Vagina (tissue), 2 donors: ENCODE measurements at places on chromosomes 5 and 9.
A peak's percentile ranks its signal among the peaks of the same experiment; 100 is the strongest.

GRCh38 chr9:27717991-27718390 is 144.7 kb upstream of the C9orf72 start:
- no peak for DNase-seq

- DNase-seq, result no peak
Measured at GRCh38 chr5:149182241-149182640, 40.9 kb downstream of the ABLIM3 start.

DNA sequence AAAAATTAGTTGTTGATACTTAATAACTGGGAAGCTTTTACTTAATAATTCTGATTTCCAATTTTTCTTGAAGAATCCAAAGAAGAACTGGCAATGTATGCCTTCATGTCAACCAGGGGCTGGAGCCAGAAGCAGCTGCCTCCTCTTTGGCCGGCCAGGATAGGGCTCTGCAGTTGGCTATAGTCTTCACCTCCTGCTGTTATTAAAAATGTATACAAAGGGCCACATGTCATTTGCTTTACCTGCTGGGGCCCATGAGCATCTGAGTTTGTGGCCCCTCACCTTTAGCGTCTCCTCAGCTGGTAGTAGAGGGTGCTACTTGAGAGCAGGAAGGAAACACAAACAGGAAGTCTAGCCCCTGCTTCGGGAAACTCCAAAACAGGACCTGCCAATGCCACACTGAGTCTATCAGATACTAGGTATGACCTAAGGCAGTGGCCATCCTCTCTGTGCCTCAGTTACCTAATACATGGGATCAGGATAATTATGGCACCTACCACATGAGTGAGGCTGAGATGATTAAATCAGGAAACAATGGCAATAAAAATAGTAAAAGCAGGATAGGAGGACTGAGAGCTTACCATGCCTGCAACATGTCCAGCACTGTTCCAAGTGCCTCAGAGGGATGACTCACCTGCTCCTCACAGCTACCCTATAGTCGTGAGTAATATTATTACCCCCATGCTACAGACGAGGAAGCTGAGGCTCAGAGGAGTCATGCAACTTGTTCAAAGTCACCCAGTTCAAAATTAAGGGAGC is 21.3 kb downstream of the CCDC69 start:
- DNase-seq, result no peak

DNA sequence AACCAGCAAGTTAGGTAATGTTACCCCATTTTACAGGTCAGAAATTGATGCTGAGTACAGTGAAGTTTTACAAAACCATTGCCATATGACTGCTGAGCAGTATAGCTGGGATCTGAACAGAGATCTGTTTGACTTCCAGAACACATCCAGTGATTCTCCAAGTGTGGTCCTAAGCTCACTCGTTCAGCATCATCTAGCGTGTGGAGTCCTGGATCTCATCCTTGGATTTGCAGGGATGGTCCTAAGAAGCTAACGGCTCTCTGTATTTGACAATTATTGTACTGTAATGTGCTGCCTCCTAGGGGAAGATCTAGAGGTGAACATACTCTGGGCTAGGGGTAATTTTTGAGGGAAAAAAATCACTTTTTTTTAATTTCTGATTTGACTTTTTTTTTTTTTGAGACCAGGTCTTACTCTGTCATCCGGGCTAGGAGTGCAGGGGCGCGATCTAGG is 1.4 kb downstream of the SLC26A2 start:
- no peak for DNase-seq

DNA sequence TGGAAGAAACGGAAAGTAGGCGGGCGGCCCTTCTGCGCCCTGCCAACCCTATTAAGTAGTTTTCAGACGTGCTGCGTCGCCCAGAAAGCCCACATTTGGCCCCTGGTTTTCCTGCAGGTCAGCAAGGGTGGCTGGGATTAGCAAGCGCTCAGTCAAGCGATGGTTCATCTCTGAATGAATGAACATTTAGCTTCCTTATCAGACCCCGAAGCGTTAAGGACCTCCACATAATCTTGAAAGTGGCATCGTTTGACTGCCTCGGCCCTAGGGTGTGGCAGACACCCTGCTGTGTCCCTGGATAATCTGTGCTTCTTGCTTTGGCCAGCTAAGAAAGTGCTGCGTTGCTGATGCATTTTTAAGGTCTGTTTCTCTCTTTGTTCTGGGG is 684 bp downstream of the TOR1B start:
- no peak for DNase-seq

DNA sequence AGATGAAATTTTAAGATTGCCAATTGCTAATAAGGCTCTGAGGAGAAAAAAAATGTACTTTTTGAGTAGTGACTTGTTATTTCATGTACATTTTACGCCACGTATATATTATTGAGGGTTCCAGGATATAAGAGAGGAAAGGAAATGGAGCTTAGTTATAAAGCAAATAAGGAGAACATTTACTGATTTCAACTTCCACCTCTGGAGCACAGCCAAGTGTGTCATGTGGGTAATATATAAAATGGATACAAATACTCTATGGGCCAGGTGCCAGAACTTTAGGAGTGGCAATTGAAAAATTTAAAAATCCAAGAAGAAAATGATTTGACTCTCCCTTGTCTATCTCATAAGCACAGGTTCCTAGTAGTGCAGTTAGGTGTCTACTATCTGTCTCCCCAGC is 45.0 kb upstream of the VLDLR start:
- no peak for DNase-seq

- DNase-seq, result no peak
Measured at GRCh38 chr5:159552751-159553150, 222.5 kb upstream of the IL12B start.

DNA sequence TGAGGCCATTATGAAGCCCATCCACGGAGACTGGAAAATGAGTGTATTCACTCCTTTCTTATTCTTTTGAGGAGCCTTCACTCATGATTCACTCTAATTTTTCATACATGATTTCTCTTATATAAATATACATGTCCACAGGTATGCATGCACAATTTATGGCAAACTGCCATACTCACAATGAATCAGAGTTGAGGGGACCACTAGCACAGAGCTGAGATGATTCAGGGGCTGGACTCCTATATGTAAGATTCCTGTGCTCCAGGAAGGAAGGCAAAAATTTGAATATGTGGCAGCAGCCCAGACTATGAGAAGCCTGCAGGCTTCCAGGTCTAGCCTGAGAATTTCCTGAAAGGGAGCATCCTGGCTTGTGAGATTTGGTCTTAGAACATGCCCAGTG is 484.6 kb downstream of the PRELID2 start:
- no peak for DNase-seq

- DNase-seq, result no peak
Measured at GRCh38 chr5:115423541-115423940, 121.0 kb downstream of the FEM1C start.

DNA sequence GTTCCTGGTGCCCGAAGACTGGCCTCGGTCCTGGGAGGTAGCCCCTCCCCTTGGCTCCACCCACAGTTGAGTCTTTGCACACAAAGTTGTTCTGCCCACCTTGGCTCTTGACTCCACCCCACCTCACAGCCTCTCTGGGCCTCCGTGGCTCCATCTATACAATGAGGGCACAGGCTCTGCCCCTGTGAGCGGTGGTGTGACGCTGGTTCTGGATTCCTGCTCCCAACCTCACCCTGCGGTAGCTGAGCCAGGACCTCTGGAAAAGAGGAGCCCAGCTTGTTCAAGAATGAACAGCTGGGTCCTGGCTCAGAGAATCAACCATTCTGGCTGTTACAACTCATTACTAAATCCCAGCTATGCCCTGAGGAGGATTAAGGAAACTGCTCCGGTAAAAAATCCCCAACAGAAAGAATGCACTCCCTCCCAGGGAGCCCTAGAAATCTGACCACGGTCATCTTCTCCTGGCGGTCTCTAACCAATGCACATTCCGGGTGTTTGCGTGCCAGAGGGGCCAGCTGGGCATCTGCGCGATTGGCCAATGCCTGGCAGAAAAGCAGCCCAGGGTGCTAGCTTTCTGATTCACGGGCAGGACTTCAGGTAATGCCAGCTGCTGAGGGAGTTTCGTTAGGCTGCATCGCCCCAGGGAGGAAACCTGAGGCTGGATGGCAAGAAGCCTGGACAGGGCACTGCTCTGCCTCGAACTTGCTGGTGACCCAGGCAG is 9.9 kb upstream of the GRHPR start:
- no peak for DNase-seq

DNA sequence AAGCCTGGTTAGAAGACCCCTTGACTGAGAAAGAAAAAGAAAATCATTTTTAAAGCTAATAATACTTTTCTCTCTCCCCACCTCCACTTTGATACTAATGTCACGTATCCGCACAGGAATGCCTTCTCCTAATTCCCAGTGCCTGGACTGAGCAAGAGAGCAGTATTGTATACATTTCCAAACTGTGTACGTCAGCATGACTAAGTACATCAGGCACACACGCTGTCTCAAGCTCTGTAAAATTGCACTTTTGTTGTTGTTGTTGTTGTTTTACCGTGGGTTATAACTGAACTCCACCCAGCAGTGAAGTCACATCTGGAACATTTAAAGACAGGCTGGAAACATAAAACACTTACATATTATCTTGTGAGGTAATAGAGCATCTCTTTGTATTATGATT is 407.6 kb downstream of the DNAH5 start:
- DNase-seq, result no peak

GRCh38 chr9:132756214-132756845 is 86.1 kb downstream of the GTF3C4 start:
- DNase-seq, result no peak

DNA sequence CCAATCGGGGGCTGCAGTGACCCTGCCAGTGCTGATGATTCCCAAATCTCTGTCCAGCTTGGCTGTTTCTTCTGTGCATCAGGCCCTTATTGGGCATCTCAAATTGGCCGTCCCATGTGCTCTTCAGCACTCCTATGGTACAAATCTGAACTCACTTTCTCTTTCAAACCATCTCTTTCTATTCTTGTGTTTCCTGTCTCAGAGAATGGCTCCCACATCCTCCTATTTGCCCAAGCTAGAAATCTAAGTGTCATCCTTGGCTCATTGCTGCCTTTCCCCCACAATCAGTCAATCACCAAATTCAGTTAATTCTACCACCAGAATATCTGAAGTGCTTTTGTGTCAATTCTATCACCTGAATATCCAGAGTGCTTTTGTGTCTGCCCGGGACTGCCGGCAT is 336.6 kb downstream of the CWC27 start:
- peak; percentile 40 for DNase-seq

GRCh38 chr5:122311497-122311960 is 508 bp upstream of the SNCAIP start:
- no peak for DNase-seq

DNA sequence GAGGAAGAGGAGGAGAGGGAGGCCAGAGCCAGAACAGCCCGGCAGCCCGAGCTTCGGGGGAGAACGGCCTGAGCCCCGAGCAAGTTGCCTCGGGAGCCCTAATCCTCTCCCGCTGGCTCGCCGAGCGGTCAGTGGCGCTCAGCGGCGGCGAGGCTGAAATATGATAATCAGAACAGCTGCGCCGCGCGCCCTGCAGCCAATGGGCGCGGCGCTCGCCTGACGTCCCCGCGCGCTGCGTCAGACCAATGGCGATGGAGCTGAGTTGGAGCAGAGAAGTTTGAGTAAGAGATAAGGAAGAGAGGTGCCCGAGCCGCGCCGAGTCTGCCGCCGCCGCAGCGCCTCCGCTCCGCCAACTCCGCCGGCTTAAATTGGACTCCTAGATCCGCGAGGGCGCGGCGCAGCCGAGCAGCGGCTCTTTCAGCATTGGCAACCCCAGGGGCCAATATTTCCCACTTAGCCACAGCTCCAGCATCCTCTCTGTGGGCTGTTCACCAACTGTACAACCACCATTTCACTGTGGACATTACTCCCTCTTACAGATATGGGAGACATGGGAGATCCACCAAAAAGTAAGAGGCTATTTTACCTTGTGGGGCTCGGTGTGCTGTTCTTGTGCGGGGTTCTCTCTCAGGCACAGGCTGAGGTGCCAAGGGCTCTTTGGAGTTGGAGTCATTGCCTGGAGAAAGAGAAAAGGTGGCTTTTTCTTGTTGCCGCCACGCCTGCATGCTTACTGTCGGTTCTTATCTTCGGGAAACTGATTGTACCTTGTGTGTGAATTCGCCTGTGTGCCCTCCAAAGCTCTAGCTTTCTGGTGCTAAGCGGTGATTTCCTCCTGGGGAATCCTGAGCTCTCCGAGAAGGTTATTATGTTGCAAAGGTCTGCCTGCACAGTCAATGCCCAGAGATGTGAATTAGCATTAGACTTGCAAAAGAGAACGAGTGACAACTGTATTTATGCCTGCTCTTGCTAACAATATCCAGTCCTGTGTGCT is at the start of gene ISL1:
Gene ISL1, plus strand, starts transcription at position 318 of the 991 bp plus-strand sequence. Its CDS starts 224 bp downstream, at position 542.
- no peak for DNase-seq

GRCh38 chr5:169838688-169839087 is 141.6 kb downstream of the INSYN2B start:
- DNase-seq, result no peak

DNA sequence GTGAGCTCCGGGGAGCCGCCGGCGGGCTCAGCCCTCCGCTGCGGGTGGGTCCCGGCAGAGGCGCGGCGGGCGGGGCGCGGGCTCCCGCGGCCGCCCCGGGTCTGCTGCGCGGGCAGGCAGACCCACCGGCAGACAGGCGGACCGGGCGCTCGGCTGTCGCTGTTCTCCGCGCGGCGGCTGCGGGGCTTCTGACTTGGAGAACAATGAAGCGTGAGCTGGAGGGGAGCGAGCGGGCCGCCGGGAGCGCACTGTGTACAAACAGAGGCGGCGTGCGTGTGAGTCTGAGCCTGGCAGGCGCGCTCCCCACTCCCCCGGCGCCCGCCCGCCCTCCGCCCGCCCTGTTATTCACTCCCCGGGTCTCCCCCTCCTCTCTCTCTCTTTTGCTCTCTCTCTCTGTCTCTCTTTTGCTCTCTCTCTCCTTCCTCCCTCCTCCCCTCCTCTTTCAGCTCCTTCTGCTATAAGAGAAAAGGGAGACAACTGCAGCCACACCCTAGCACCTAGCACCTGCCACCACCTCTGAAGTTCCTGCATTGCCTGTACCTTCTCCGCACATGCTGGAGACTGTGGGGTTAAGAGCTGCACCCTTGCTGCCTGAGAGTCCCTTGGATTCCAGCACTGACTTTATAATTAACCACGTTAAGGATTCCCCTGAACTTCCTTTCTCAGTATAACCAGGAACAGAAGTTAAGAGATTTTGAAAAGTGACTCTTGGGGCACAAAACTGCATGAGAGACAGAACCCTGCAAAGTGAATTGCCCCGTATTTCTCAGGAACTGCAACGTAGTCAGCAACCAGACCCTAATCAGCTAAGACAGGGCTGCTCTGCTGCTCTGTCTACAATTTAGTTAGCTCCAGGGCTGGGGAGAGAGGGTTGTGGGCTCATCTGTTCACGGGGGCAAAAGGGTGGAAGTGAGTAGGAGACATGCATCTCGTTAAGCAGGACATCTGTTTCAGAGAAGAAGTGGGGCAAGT is at the start of gene EDIL3:
Gene EDIL3, minus strand, starts transcription at position 277 of the 972 bp plus-strand sequence. CDS start 506 bp downstream, outside the sequence.
- no peak for DNase-seq

- no peak for DNase-seq
Measured at GRCh38 chr5:169918228-169918627, 62.1 kb downstream of the INSYN2B start.

DNA sequence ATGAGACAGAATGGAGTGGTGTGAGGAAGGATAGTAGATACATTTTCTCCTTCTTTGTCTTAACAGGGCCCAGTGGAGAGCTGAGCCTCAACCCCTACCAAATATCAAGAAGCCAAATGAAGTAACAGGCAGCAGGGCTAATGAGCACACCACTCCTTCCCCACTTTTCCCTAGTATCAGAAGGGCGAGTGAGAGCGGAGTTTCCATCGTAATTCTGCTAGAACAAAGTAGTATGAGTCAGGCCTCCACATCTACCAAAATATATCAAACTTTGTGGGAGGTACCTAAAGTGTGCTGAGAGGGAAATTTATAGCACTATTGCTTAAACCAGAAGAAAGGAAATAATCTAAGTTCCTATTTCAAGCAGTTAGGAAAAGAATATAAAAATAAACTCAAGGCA is 769.0 kb upstream of the RGMB start:
- DNase-seq, result no peak
